ENCODE measurements at places on chromosomes 3 and 15.

- DNase-seq = no peak
Observed at GRCh38 chr3:59368900-59369675, 319.3 kb upstream of the CFAP20DC start.

GRCh38 chr3:179196098-179196497, 47.9 kb downstream of the PIK3CA start:
- DNase-seq = no peak

DNA sequence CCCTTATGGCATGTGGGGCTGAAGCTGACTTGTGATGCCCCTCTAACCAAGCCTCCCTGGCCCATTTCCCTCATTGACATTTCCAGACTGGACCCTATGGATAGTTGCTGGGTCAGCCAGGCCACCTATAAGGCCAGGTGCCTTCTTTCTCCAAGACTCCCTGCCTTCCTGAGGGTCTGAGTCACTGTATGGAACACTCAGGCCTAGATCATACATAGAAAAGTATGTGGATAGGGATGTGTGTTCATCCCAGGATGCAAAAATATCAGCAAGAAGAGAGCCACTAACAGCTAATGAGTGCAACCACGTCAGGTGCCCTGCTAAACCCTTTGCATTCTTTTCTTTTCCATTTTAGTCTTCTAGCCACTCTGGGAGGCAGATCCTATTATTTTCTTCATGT, 168.4 kb upstream of the WNT5A start:
- no peak for DNase-seq

DNA sequence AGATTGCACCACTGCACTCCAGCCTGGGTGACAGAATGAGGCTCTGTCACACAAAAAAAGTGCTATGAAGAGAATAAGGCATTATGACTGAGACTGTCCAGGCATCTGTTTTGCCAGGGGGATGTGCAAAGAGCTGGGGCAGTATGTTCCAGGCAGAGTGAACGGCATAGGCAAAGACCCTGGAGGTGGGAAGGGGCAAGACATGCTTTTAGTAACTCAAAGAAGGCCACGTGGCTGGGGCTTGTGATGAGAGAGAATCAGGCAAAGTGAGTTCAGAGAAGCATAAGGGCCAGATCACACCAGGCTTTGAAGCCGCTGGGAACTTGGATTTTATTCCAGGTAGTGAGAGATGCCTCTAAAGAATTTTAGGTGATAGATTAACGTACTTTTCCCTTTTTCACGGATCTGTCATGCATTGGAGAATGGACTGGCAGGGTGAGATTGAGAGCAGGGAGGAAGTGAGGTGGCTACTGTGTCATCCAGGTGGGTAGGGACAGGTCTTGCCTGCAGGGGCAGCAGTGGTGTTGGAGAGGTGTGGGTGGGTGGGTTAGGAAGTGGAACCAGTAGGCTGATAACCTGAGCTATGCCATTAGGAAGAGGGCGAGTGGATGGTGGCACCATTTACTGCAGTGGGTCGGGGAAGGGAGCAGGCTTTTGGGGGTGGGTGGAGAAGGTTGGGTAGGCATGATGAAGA, 31.7 kb downstream of the ATP2B2 start:
- no peak for DNase-seq

GRCh38 chr3:119817071-119817470, 35.2 kb downstream of the NR1I2 start:
- DNase-seq = no peak

DNA sequence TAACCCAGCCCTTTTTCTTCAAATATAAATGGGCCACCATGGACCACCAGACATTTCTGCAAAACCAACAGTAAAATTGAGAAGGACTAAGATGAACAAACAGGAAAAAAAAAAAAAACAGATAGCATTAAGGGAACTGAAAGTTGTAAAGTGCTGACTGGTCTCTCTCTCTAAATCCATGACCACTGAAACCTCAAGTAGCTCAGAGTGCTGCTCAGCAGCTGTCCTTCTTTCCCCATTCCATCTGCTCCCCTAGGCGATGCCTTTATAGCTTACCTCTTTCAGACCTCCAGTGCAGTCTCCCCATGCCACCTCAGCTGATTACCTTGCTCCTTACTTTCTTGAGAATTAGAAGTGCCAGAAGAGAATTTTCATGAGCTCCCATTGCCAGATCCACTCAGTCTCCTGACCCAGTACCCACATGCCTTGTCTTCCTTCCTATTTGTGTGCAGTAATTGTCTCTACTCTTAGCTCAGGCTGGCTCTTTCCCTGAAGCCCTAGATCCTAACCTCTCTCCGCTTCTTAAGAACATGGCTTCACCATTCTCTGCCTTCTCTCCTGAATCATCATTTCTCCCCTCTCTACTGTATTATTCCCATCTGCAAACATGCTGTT, 23.9 kb upstream of the XIRP1 start:
- no peak for DNase-seq

GRCh38 chr3:72434296-72434695, 413.9 kb downstream of the SHQ1 start:
- no peak for DNase-seq

- DNase-seq = no peak
Observed at GRCh38 chr3:65277798-65278197, 590.0 kb upstream of the ADAMTS9 start.
